ENCODE measurements at places on chromosomes 4 and X. TPM values are rescaled to one million over a fixed set of nuclear protein-coding genes. Genes with fewer than 3 reads are reported as not detected.
A peak's percentile ranks its signal among the peaks of the same experiment; 100 is the strongest.

TMEM47 gene
- total RNA-seq = 28.3 TPM

HGFAC gene
- 0.10 TPM for total RNA-seq

- DNase-seq = no peak
Measured at GRCh38 chr4:44740201-44740600, 13.8 kb upstream of the GNPDA2 start.

DNA sequence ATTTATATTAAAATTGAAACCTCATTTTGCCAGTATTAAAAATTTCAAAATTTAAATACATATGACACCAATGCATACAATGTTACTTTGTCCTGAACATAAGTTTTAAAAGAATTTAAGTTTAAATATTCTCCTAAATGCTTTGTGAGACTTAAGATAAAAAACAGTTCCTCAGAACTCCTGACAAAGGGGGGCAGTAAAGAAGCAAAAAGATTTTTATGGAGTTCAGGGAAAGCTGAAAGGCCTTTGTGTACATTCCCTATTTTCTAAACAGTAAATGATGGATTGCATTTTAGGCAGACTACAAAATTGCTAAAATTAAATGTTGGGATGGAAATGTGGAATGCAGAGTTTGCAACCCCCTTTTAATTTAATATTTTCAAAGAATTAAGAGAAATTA, 81.7 kb downstream of the SNCA start:
- peak; percentile 8 for DNase-seq

- DNase-seq = no peak
Measured at GRCh38 chr4:186029571-186030398, 39.2 kb upstream of the TLR3 start.

GRCh38 chr4:182192511-182193181, 50.6 kb upstream of the TENM3 start:
- peak; percentile 66 for DNase-seq

DNA sequence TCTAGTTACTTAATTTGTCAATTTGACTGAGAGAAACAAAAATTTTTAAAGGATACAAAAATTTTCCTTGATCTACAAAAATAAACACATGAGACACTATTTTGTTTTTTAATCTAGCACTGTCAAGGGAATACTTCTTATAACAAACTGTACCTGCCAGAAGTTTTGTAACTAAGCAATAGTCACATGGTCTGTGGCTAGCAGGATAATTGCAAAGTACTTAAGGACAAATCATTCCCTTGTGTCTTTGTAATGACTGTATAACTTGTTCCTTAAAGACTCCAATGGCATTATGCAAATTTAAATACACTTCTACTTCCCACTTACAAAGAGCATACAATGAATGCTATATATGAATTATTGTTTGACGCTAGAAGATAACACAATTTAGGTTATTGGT, 25.1 kb upstream of the ANK2 start:
- no peak for DNase-seq

- no peak for DNase-seq
Measured at GRCh38 chr4:71550220-71551165, 211.7 kb downstream of the SLC4A4 start.

DNA sequence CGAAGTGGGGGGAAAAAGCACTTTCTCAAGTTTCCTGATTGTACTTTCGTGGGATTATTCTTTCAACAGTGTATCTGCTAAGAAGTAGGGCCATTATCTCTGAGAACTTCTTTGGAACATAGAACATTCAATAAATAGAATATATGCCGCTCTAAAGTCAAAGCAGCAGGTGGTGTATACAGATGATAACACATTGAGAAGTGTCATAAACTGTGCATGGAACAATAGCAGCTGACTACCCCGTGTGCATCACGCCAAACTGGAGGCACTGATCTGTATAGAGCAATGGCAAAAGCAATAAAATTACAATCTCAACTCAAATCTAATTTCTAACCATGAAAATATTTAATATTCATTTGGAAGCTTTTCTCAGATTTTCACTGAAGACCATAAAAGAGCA, 175.3 kb downstream of the DCTD start:
- DNase-seq = no peak

Data from H4 (cell line).